ENCODE measurements at places on chromosomes 7 and 10.

- DNase-seq = peak; percentile 29
Measured at GRCh38 chr7:105015390-105015965, 1.5 kb downstream of the KMT2E start.

DNA sequence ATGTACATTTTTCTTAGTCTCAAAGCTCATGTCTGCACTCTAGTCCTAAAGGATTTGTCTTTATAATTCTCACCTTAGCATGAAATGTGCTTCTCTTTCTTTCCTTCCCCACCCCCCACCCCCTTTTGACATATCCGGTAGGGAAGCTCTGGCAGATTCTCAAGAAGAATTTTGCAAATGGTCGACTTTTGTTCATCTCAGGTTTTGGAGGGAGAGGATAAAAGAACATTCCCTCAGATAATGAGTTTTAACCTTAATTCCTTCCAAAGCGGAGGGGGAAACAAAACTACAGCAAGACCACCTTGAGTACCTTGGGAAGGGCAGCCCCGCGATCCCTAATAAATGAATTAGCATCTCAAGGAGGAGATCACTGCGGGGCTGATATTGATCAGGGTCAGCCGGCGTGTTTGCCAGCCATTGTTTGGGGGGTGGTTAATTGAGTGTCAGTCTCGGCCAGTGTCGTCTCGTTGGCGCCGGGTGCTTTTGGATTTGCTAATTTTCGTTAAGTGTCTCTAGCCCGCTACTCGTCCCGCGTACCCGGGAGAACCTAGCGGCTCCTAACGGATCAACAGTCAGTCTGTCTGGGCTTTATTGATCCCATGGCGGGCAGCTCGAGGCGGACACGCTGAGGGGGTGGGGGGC is 874 bp upstream of the BAMBI start:
- DNase-seq = peak; percentile 36

GRCh38 chr7:31074120-31074383 is 21.9 kb downstream of the ADCYAP1R1 start:
- no peak for DNase-seq

DNA sequence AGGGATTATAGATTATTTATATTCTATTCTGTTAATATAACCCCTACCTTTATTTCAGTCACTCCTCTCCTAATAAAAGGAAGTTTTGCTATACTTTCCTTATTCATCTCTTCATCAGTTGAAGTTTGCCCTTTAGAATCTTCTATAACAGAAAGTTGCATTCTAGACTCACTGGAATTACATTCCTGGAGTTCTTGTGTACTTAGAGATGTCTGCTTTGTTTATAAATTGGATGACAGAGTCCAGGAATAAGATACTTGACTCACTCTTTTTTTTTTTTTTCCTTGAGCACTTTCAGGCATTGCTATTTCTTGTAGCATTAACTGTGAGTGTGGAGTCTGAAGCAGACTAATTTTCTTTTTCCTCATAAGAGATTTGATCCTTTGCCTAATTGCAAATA is 640.8 kb downstream of the XPNPEP1 start:
- no peak for DNase-seq

GRCh38 chr7:131945313-131945911 is 389.0 kb upstream of the PODXL start:
- DNase-seq = peak; percentile 93

DNA sequence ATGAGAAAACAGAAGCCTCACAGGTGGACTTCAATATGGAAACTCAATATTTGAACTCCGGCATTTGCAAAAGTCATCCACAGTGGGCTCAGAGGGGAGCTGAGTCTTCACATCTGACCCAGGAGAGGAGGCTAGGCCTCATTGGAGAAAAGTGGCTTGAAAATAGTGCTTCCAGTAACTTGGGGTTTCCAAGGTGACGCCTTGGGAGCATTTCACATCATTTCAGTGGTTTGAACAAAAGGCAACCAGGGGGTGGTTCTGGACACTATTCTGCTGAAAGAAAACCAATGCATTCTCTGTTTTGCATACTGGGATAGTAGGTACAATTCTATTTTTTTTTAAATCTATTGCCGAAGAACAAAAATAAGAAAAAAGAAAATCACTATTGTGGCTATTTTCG is 599.2 kb upstream of the POM121L12 start:
- no peak for DNase-seq

- DNase-seq = no peak
Measured at GRCh38 chr7:157412491-157413180, 75.8 kb downstream of the DNAJB6 start.

GRCh38 chr10:29039677-29040189 is 249.1 kb upstream of the LYZL1 start:
- DNase-seq = no peak

DNA sequence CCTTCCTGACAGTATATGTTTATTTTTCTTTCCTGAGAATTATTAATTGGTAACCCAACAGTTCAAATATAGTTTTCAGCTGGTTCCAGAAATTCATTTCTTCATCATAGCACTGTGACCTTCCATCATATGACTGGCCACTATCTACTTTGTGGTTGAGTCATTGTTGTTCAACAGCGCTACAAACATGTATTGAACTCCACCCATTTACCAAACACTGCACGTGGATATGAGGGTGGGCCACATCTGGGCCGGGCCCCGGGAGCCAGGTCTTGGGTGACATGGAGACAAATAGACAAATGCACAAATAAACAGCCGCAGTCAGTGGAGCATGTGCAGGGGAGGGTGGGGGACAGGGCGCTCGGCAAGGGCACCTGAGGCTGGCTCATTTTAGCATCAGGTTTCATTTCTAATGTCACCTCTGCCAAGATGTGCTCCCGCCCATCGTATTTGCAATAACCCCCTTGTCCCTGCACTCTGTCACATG is 24.0 kb upstream of the EEPD1 start:
- DNase-seq = no peak

DNA sequence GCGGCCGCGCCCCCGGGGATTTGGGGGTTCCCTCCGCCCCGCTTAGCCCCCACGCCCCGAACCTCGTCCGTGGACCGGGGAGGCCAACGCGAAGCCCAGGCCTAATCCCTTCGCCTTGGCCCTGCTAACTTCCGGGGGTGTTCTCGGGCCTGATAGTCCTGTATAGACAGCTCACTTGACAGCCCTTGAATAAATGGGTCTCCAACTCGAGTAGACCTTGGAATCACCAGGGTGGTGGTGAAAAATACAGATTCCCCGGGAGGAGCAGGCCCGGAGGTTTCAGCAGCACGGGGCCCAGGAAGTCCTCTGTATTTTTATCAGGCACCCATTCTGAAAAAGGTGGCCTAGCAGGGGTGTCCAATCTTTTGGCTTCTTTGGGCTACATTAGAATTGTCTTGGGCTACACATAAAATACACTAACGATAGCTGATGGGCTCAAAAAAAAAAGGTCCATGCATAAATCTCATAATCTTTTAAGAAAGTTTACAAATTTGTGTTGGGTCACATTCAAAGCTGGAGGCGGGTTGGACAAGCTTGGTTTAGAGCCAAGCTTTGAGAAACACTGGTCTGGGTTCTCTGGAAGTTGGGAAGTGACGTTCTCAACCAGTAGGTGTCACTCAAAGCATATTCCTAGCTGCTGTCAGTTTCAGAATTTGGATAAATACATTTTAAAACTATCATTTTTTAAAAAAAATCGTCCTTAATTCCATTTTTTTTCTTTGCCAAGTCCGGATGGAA is 221.7 kb downstream of the PHTF2 start:
- peak; percentile 73 for DNase-seq

DNA sequence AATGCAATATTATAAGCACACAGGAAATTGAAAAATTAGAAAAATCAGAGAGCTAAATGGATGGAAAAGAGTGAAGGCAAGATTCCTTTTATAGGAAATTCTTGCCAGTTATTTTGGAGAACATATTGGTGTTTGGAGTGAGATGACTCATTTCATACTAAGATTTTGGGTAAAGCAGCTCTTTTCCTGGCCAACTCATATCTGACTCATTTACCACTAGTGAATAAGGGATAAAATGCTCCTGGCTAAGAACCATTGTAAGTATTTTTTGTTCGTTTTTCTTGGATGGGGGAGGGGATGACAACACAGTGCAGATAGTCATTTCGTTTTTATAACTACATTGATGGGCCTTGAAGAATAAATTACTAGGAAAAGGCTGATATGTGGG is 139.3 kb downstream of the TWIST1 start:
- no peak for DNase-seq

GRCh38 chr10:128907155-128907941 is 559.7 kb upstream of the MGMT start:
- DNase-seq = no peak

GRCh38 chr7:146115851-146116520 is 615 bp upstream of the CNTNAP2 start:
- DNase-seq = peak; percentile 93

DNA sequence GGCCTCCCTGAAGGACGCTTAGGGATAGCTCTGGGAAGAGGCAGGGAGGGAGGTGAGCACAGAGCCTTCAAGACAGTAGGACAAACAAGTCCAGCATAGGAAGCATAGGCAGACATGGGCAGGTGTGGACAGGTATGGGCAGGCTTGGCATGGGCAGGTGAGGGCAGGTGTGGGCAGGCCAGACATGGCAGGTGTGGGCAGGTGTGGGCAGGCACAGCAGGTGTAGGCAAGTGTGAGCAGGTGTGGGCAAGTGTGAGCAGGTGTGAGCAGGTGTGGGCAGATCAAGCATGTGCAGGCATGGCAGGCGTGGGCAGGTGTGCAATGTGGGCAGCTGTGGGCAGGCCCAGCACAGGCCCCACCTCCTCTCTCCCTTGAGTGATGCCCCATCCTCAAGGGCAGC is 148.8 kb upstream of the ZMIZ1 start:
- DNase-seq = no peak

DNA sequence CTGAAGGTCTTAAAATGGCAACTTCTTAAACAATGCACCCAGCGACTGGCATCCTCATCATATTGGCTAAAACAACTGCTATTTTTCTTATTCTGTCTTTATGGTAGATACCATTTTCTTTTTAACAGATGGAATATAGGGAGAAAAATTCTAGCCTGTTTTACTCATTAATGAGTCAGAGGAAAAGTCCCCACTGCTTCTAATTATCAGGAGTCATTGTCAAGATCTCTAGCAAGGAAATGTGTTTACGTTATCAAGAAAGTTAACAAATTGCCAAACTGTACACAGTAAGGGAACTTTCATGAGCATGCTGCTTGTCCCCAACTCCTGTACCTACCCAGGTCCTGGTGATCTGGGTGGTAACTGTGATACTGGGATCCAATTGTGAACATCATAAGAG is 117.7 kb upstream of the KIAA1217 start:
- DNase-seq = no peak

DNA sequence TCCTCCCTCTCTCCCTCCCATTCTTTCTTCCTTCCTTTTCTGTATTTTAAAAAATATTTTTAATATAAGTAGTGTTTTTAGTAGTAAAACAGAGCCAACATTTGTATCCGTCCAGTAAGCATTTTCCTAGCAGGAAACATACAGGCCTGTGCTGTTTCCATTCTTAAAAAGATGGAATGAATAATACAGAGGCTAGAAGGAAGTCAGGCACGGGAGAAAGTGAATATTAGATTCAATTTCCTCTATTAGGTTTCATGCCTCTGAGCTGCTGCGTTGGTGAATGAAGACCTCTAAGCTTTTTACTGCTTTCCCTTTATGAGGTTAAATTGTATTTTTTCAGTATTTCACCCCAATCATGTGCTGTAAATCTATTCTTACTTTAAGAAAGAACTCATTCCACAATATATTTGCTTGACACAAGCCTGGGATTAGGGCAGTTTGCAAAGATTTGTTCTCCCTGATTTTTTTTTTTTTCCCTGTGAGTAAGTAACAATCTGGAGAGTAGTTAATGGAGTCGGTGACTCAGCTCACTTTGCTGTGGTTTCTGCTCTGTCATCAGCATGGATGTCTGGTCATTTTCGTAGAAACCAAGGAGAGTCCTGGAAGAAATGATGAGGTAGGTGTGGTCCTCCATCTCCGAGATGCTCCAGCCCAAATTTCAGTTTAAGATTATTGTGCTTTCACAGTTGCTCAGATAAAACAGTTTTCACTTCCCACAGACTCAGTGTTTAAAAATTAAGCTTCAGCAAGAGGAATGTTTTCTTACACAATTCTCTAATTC is 76.1 kb upstream of the PITRM1 start:
- DNase-seq = no peak

- peak; percentile 42 for DNase-seq
Measured at GRCh38 chr10:123530166-123530870, 135.8 kb upstream of the GPR26 start.

DNA sequence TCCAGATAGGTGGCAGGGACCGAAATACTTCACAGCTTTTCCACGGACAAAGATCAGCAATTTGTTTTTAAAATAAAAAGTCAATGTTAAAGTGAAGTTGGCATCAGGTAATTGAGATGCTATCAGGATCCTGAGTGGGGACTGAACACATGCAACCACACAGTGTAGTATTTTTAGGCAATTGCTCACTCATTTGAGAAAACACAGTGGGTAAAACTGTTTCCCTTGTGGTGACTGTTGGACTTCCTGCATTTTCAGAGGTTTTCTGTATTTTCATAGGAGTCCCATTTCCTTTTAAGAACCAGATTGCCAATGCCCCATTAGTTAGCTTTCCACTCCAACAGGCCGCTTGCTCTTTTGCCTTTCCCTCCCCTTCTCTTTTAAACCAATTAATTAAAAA is 159.5 kb upstream of the ZNF32 start:
- no peak for DNase-seq

GRCh38 chr10:127157089-127157488 is 39.3 kb downstream of the INSYN2A start:
- DNase-seq = no peak

- DNase-seq = peak; percentile 36
Measured at GRCh38 chr7:35257251-35258124, 3.6 kb upstream of the TBX20 start.

GRCh38 chr10:131617113-131617858 is 283.5 kb upstream of the PPP2R2D start:
- peak; percentile 79 for DNase-seq

DNA sequence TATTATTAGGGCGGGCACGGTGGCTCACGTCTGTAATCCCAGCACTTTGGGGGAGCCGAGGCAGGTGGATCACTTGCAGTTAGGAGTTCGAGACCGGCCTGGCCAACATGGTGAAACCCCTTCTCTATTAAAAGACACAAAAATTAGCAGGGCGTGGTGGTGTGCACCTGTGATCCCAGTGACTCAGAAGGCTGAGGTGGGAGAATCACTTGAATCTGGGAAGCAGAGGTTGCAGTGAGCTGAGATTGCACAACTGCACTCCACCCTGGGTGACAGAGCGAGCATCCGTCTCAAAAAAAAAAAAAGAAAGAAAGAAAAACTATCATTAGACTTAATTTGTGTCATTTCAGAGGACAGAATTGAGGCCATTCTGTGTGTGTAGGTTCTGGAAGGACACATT is 752.7 kb upstream of the GALNT17 start:
- DNase-seq = no peak

DNA sequence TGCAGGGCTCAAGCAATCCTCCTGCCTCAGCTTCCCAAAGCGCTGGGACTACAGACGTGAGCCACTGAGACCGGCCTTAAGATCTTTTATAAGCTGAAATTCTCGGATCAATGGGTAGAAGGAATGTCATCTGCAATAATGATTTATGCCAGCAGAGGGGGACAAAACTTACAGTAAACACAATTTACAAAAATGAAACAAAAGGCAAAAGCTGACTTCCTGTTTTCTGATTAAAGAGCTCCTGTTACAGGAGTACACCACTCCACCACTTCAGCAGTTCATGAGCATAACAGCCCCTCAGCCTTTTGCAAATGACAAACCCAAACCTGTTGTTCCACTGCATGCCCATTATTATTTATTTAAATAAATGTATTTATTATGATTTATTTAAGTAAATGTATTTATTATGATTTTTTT is 88.5 kb upstream of the ATP6V0A4 start:
- no peak for DNase-seq

GRCh38 chr7:150942001-150942590 is 36.0 kb downstream of the KCNH2 start:
- peak; percentile 59 for DNase-seq

Measured in iPS-NIHi11 (cell line).